ENCODE measurements at places on chromosomes 16 and 17. TPM values are rescaled to one million over a fixed set of nuclear protein-coding genes. Genes with fewer than 3 reads are reported as not detected.

DNA sequence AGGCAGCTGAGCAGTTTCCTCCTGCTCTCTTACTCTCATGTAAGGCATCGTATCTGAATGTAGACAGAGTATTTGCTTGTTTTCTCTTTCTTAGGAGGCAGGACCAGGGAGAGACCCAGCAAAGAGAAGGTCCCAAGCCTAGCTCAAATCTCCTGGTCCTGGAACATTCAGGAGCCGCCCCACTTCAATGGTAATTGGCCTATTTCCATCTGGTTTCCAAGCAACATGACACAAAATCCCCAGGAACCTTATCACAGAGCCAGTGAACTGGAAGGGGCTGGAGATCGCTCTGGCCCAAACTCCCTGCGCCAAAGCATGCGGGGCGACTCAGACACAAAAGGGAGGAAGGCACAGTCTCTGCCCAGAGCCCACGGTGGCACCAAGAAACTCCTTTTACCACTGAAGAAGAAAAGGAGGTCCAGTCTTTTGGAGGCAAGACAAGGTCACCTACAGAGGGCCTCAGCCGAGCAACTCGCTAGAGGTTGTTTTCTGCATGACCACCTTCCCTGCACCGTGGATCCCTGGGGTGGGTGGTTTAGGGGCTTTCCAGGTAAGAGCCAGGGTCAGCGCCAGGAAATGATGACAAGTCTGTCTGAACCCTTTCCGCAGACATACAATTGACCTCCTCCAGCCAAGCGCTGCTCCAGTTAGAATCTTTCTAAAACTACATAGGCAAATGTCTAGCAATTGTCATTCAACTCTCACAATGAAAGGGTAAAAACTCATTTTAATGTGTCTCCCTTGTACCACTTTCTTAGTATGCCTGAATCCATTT lies 394.7 kb downstream of the SOX9 start:
- H3K4me1 ChIP-seq, result peaks cover 14% of the 10 kb centered on the region
- H3K4me3 ChIP-seq, result no peak overlapping the region
- H3K36me3 ChIP-seq, result no peaks in the 10 kb centered on the region
- H3K27me3 ChIP-seq, result peaks cover 4% of the 10 kb centered on the region

Gene TNP2
- total RNA-seq, result not detected

Gene TNFRSF17
- not detected for total RNA-seq

Gene SLFN14
- total RNA-seq, result not detected

Gene RUNDC3A
- 14.1 TPM for total RNA-seq

Gene RFWD3
- total RNA-seq, result 22.6 TPM

GRCh38 chr16:12361016-12361415 lies 384.5 kb downstream of the SNX29 start:
- peaks cover 5% of the 10 kb centered on the region for H3K4me1 ChIP-seq
- H3K27ac ChIP-seq, result no peak overlapping the region

- no peaks in the 10 kb centered on the region for H3K36me3 ChIP-seq
- H3K4me3 ChIP-seq, result no peak overlapping the region
- H3K27ac ChIP-seq, result no peak overlapping the region
- H3K27me3 ChIP-seq, result peaks cover 16% of the 10 kb centered on the region
- no peak for DNase-seq
Measured at GRCh38 chr17:34781571-34782108, 179.6 kb downstream of the CCT6B start.

GRCh38 chr17:50270435-50271362 lies 3.6 kb upstream of the TMEM92 start:
- H3K4me3 ChIP-seq, result no peak overlapping the region
- DNase-seq, result peak; percentile 82
- H3K36me3 ChIP-seq, result no peaks in the 10 kb centered on the region
- H3K27me3 ChIP-seq, result peaks cover 12% of the 10 kb centered on the region
- peaks cover 54% of the 10 kb centered on the region for H3K4me1 ChIP-seq

GRCh38 chr17:35238821-35239220 lies 4.1 kb upstream of the SLFN5 start:
- DNase-seq, result no peak
- H3K36me3 ChIP-seq, result no peaks in the 10 kb centered on the region
- peaks cover 17% of the 10 kb centered on the region for H3K4me1 ChIP-seq
- H3K4me3 ChIP-seq, result no peak overlapping the region

GRCh38 chr16:8622315-8622656 lies 788 bp downstream of the METTL22 start:
- peaks cover 18% of the 10 kb centered on the region for H3K4me1 ChIP-seq
- no peak for DNase-seq
- H3K27me3 ChIP-seq, result no peaks in the 10 kb centered on the region
- H3K36me3 ChIP-seq, result peaks cover 19% of the 10 kb centered on the region
- peak overlapping the region; percentile 96 for H3K4me3 ChIP-seq

Gene TBC1D3I
- total RNA-seq, result not detected

Gene KRTAP4-5
- not detected for total RNA-seq

GRCh38 chr16:59510008-59510424 lies 775.9 kb upstream of the GOT2 start:
- no peaks in the 10 kb centered on the region for H3K36me3 ChIP-seq
- H3K4me3 ChIP-seq, result no peak overlapping the region
- no peaks in the 10 kb centered on the region for H3K27me3 ChIP-seq
- H3K4me1 ChIP-seq, result no peaks in the 10 kb centered on the region
- no peak overlapping the region for H3K27ac ChIP-seq
- no peak for DNase-seq

DNA sequence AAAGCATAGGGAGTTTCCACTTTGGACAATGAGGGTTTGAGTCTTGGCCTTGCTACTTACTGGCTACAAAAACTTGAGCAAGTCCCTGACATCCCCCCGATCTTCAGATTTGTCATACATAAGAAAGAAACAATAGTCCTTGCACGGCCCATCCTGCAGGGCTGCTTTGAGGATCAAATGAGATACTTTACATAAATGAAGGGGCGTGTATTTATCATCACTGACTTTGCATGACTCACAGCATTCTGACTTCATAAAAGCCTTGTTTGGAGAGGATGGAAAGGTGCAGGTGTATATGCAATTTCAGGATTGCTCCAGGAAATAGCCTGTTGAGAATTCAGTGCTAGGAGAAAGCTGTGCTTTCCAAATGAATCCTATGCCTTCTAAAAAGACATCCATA lies 465.0 kb upstream of the MAF start:
- no peaks in the 10 kb centered on the region for H3K4me1 ChIP-seq
- DNase-seq, result no peak
- no peak overlapping the region for H3K27ac ChIP-seq
- no peaks in the 10 kb centered on the region for H3K36me3 ChIP-seq

- no peak overlapping the region for H3K27ac ChIP-seq
- H3K4me1 ChIP-seq, result no peaks in the 10 kb centered on the region
- no peak overlapping the region for H3K4me3 ChIP-seq
- no peak for DNase-seq
Measured at GRCh38 chr16:12742741-12743140, 60.9 kb downstream of the CPPED1 start.

DNA sequence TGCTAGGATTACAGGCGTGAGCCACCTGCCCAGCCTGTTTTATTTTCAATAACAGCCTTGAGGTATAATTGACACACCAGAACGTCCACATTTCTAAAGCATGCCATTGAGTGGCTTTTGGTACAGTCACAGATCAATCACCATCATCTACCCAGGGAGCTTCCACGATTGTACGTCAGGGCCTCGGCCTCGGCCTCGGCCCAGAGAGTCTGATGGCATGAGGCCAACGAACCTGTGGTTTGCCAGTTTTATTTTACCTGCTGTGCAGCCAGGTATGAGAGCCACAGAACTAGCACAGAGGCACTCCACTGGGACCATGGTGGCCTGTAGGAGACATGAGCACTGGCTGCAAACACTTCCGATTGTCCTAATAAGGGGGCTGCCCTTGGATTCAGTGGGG lies 8.3 kb downstream of the UBALD1 start:
- no peak for DNase-seq
- no peak overlapping the region for H3K4me3 ChIP-seq
- H3K4me1 ChIP-seq, result peaks cover 8% of the 10 kb centered on the region
- H3K27ac ChIP-seq, result no peak overlapping the region

- H3K4me1 ChIP-seq, result peaks cover 35% of the 10 kb centered on the region
- no peaks in the 10 kb centered on the region for H3K36me3 ChIP-seq
- DNase-seq, result peak; percentile 91
- no peak overlapping the region for H3K27ac ChIP-seq
- H3K27me3 ChIP-seq, result peaks cover 28% of the 10 kb centered on the region
- H3K4me3 ChIP-seq, result no peak overlapping the region
Measured at GRCh38 chr17:38676706-38677504, 2.1 kb upstream of the EPOP start.

- H3K36me3 ChIP-seq, result no peaks in the 10 kb centered on the region
- no peak overlapping the region for H3K27ac ChIP-seq
- H3K4me3 ChIP-seq, result no peak overlapping the region
- peaks cover 36% of the 10 kb centered on the region for H3K4me1 ChIP-seq
- DNase-seq, result no peak
Measured at GRCh38 chr16:13958474-13958873, 38.5 kb downstream of the ERCC4 start.

Gene CTU2
- 17.8 TPM for total RNA-seq

Gene IL4R
- total RNA-seq, result 27.2 TPM

GRCh38 chr17:14637260-14637659 lies 336.4 kb downstream of the HS3ST3B1 start:
- no peaks in the 10 kb centered on the region for H3K36me3 ChIP-seq
- no peaks in the 10 kb centered on the region for H3K4me1 ChIP-seq
- DNase-seq, result no peak
- no peaks in the 10 kb centered on the region for H3K27me3 ChIP-seq

DNA sequence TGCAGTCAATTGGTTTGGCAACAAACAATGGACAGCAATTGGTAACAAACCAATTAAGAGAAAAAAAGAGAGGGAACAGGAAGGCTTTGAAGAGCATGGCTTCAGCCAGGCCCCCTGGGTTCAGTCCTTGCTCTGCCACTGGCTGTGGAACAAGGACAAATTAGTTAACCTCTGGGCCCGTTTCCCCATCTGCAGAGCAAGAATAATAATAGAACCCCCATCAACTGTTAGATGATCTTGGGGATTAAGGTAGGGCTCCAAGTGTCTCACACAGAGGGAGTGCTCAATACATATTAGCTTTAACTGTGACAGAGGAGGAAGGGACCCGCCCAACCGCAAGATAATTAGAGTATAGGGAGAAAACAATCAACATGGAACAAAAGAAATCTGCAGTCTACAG lies 55.2 kb downstream of the PECAM1 start:
- peak overlapping the region; percentile 18 for H3K27ac ChIP-seq
- peaks cover 16% of the 10 kb centered on the region for H3K4me1 ChIP-seq
- no peaks in the 10 kb centered on the region for H3K36me3 ChIP-seq
- no peaks in the 10 kb centered on the region for H3K27me3 ChIP-seq
- H3K4me3 ChIP-seq, result no peak overlapping the region

DNA sequence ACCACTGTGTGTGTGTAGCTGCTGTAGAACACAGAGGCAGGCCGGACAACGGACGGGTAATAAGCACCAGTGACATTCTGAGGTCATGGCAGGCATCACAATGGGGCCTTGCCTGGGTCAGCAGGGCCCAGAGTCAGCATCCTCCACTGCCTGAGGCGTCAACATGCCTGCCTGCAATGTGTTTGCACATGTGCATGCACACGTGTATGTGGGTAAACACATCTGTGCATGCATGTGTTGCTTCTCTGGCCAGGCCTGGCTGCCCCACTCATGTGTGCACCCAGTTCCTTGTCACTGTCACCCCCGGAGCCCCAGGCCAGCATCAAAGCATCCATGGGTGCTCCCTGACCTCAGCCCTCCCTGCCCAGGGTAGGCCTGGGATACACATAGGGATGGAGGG lies 43.3 kb downstream of the LGALS9 start:
- no peaks in the 10 kb centered on the region for H3K27me3 ChIP-seq
- H3K36me3 ChIP-seq, result no peaks in the 10 kb centered on the region
- H3K4me1 ChIP-seq, result no peaks in the 10 kb centered on the region
- no peak overlapping the region for H3K27ac ChIP-seq
- H3K4me3 ChIP-seq, result no peak overlapping the region

DNA sequence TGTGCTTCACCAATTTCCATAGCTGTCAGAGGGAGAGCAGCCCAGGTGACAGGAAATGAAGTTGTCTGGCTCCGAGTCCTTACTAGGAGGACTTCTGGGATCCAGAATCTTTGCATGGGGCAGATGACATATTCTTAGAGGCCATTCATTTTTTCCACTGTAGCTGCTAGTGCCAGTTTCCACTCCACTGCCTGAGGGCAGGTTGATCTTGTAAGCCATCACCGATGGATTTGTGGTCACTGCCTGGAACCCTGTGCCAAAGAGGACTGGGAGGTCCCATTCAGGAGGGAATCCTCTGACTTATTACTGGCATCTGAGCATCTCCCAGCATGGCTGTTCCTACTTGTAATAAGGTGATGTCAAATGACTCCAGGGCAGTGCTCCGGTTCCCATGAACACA lies 144.1 kb upstream of the KCNJ18 start:
- no peaks in the 10 kb centered on the region for H3K36me3 ChIP-seq

DNA sequence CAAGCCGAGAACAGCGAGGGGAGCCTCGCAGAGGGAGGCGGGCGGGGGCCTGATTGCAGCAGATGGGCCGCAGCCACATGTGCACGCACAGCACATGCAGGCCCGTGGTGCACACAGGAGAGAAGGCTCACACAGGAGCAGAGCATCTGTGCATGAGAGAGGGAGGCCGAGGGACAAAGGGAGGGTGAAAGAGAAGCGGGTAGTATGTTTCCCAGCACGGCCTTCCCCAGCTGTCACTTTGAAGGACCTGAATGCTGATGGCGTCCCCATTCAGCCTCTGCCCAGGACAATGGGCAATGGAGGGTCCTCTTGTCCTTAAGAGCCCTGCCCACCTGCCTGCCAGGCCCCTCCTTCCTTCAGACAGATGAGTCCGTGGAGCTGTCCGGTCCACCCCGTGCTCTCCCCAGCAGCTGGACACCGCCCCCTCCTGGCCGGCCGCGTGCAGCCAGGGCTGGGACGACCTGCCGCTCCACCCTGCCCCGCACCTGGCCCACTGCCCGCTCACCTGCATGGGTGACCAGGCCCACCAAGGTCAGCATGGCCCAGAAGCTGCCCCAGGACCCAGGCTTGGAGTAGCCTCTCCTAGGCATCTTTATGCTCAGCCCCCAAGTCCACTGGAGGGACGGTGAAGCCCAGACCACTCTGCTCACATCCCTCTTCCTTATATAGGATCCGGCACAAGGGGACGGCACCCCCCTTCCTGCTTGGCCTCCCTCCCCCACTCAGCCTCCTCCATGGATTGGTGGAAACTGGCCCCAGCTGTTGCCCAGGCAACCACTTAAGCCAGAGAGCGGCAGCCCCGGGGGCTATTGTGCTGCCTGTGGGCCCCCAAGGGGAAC lies at the start of gene BTBD17:
Gene BTBD17, minus strand, starts transcription at position 639 of the 839 bp plus-strand sequence. Its CDS starts 49 bp downstream, at position 590.
- H3K36me3 ChIP-seq, result no peaks in the 10 kb centered on the region
- H3K27me3 ChIP-seq, result peaks cover 65% of the 10 kb centered on the region
- no peak within 1 kb of the TSS for H3K4me3 ChIP-seq

GRCh38 chr16:69482410-69482991 lies 58.1 kb downstream of the CYB5B start:
- H3K4me1 ChIP-seq, result peaks cover 53% of the 10 kb centered on the region
- peak overlapping the region; percentile 88 for H3K27ac ChIP-seq
- no peaks in the 10 kb centered on the region for H3K36me3 ChIP-seq
- H3K27me3 ChIP-seq, result no peaks in the 10 kb centered on the region
- peak overlapping the region; percentile 18 for H3K4me3 ChIP-seq
- DNase-seq, result peak; percentile 83

Measured in suprapubic skin (tissue), 4 donors.